Psoas muscle (tissue), 8 donors: ENCODE measurements at places on chromosomes 12 and 14. TPM values are rescaled to one million over a fixed set of nuclear protein-coding genes. Genes with fewer than 3 reads are reported as not detected.

GRCh38 chr14:35365130-35366055, 39.2 kb downstream of the NFKBIA start:
- DNase-seq: peak; percentile 75
- peak overlapping the region; percentile 62 for H3K27ac ChIP-seq
- H3K27me3 ChIP-seq: no peaks in the 10 kb centered on the region
- no peaks in the 10 kb centered on the region for H3K36me3 ChIP-seq

Gene GPR68
- 0.08 TPM for total RNA-seq

Gene C14orf180
- total RNA-seq: 0.34 TPM

Gene PLA2G1B
- total RNA-seq: not detected

Gene MEG3
- 21.8 TPM for total RNA-seq

DNA sequence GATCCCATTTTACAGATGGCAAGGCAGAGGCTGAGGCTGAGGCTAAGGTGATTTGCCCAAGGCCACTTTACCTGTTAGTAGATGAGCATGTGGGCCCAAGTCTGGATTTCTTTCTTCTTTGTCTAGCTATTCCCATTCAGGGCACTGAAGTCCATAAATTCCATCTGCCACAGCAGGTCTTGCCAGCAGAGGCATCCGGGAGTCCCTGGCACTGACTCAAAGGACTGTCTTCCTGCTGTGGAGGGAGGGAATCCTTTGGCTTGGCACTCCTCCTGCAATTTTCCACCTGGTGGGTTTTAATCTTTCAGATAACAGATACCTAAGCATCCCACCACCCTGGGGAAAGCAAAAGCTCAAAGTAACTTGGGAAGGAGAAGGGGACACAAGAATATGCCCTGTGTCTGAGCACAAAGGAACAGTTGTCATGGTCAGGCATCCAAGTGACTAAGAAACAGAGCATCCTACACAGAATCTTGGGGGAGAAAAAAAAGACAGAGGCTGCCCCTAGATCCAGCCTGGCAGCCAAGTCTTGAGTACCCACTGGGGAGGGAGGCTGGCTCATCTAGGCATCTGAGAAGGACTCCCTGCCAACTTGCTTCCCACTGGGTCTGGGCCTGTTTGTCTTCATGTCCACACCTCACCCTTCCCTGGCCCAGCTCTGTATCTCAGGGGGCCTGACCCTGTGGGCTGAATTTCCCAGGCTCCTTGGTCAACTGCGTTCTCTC, 35.6 kb upstream of the CMKLR1 start:
- no peaks in the 10 kb centered on the region for H3K27me3 ChIP-seq
- no peak overlapping the region for H3K4me3 ChIP-seq
- no peaks in the 10 kb centered on the region for H3K36me3 ChIP-seq
- H3K27ac ChIP-seq: no peak overlapping the region
- no peaks in the 10 kb centered on the region for H3K4me1 ChIP-seq
- DNase-seq: no peak

- H3K27me3 ChIP-seq: no peaks in the 10 kb centered on the region
- H3K4me3 ChIP-seq: no peak overlapping the region
- H3K27ac ChIP-seq: no peak overlapping the region
- no peaks in the 10 kb centered on the region for H3K36me3 ChIP-seq
Measured at GRCh38 chr12:58416236-58416635, 474.9 kb downstream of the ATP23 start.

DNA sequence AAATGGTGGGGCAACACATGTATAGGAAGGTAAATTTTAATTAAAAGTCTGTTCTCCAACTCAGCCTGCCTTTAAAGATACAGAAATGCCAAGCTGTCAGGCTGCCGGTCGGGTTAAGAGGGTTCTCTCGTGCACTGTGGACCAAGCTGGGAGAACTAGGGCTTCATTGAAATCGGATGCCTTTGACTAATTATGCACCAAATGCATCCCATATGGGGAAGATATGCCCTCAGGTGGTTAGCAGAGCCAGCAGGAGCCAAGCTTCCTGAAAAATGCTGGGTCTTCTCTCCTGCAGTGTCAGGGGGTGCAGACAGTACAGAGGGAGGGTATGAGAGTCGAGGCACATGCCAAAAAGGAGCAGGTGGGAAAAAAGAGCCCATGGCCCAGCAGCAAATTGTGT, 236.1 kb downstream of the CACNA1C start:
- H3K27me3 ChIP-seq: no peaks in the 10 kb centered on the region
- no peak for DNase-seq
- no peaks in the 10 kb centered on the region for H3K4me1 ChIP-seq
- no peak overlapping the region for H3K27ac ChIP-seq
- no peak overlapping the region for H3K4me3 ChIP-seq

DNA sequence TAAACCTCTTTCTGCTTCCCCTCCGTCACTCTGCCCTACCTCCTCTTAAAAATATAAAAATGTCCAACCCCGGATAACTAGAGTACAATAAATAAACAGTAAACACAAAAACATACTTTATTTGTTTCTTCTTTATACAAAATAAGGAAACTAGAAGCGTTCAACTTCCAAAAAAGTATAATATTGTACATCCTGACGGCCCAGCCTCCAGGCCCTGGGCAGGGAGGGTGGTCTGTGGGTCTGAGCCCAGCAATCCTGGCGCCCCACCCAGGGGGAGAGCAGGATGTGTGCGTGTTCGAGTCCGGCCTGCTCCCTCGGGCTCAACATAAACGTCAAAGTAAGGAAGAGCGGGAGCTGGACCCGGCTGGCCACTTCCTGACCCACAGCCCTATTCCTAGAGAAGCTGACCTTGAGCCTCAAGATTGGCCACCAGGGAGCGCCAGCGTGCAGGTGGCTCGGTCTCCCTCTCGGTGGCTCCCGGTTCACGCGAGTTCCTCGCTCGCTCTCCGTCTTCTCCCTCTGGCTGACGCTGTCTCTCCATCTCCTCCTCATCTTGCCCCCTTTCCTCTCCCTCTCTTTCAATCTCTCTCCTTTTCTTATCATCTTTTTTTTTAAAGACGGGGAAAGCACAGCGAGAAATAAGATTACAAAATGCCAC, 9.4 kb downstream of the LHX5 start:
- H3K36me3 ChIP-seq: no peaks in the 10 kb centered on the region
- H3K4me3 ChIP-seq: peak overlapping the region; percentile 41
- DNase-seq: peak; percentile 86
- H3K27me3 ChIP-seq: peaks cover 2% of the 10 kb centered on the region
- peaks cover 17% of the 10 kb centered on the region for H3K4me1 ChIP-seq
- H3K27ac ChIP-seq: no peak overlapping the region

Gene NID2
- 12.9 TPM for total RNA-seq

Gene RNF34
- total RNA-seq: 51.2 TPM

DNA sequence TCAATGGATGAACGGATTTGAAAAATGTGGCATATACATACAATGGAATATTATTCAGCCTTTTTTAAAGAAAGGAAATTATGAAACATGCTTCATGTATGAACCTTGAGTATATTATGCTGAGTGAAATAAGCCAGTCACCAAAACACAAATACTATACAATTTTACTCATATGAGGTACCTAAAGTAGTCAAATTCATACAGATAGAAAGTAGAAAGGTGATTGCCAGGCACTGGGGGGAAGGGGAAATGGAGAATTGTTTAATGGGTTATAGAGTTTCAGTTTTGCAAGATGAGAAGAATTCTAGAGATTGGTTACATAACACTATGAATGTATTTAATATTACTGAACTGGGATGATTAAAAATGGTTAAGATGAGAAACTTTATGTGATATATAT, 171.4 kb downstream of the TMTC3 start:
- H3K36me3 ChIP-seq: no peaks in the 10 kb centered on the region
- no peak overlapping the region for H3K27ac ChIP-seq
- H3K4me3 ChIP-seq: no peak overlapping the region
- H3K27me3 ChIP-seq: no peaks in the 10 kb centered on the region
- no peak for DNase-seq
- H3K4me1 ChIP-seq: no peaks in the 10 kb centered on the region

DNA sequence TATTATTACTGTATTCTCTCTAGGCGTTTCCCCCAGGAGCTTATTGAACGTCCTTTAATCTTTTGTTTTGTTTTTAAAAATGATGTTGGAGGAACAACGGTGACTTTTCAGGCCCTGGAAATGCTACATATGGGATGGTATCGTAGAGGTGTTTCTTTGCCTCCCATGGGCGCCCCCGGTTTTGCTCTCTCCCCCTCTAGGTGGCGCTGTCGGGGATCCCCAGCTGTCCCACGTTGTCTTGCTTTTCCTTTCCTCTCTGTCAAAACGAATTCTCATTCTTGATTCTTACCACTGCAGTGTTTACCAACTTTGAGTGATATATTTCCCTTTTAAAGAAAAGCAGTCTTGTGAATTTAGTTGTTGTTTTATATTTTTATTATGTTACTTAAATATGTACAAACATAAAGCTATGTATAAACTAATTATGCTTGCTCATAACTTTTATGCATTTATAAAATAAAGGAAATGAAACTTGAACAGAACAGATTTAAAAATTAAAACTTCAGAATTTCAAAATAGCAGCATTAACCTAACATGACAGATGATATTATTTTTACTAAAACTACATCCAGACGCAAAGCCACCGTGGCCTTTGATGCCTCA, 171.9 kb downstream of the RGS6 start:
- no peak for DNase-seq
- H3K36me3 ChIP-seq: no peaks in the 10 kb centered on the region
- H3K27me3 ChIP-seq: no peaks in the 10 kb centered on the region
- H3K4me1 ChIP-seq: no peaks in the 10 kb centered on the region

Gene SLC8A3
- total RNA-seq: 18.0 TPM

Gene SPIC
- total RNA-seq: not detected

DNA sequence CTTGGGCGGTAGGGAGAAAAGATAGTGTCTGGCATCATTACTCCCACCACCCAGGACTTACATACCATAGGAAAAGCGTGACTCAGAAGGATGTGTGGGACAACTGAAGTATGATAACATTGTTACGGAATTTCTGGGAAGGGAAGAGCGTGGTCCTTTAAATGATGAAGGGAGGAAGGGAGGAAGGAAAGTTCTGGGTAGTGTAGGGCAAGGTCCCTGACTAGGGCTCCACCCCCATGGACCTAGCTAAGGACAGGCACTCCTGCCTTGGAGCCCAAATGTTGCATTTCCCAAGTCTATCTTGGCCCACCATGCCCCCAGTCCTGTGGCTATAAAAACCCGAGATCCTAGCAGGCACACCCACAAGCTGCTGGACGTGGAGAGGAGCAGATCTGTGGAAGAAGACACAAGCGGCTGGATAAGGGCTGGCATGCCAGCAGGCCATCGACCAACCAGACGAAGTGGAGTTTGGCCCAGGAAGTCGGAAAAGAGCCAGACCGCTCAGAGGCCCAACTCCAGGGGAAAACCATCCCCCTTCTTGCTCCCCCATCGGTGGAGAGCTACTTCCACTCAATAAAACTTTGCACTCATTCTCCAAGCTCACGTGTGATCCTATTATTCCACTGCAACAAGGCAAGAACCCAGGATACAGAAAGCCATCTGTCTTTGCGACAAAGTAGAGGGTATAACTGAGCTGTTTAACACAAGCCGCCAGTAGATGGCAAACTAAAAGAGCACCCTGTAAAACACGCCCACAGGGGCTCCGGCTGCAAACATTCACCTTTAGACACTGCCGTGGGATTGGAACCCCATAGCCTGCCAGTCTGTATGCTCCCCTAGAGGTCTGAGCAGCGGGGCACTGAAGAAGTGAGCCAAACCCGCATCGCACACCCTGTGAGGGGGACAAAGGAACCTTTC, 23.0 kb upstream of the RAB21 start:
- no peaks in the 10 kb centered on the region for H3K36me3 ChIP-seq
- DNase-seq: no peak
- no peaks in the 10 kb centered on the region for H3K4me1 ChIP-seq
- no peaks in the 10 kb centered on the region for H3K27me3 ChIP-seq
- no peak overlapping the region for H3K27ac ChIP-seq
- no peak overlapping the region for H3K4me3 ChIP-seq

Gene SLC17A8
- total RNA-seq: not detected

Gene AMHR2
- total RNA-seq: 0.92 TPM

DNA sequence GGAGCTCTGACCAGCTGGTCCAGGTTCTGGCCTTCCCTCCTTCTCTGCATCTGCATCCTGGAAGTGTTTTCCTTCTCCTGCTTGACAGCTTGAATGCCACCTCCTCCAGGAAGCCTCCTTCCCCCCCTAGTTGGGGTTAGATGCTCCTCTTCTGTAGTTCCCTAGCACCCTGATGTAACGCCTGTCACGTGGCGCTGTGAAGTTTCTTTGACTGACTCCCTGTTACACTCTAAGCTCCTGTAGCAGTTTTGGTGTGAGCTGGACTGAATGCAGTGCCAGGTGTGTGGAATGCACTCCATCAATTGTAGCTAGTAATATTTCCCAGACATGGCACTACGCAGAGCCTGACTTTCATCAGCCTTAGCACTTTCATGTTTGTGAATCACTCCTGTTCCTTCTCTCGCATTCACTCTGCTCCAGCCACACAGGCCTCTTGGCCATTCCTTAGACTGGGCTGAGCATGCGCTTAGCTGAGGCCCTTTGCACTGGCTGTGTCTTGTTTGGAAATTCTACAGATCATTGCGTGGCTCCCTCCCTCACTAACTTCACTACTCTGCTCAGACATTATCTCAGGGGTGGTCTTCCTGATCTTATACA, 2.1 kb upstream of the FAIM2 start:
- DNase-seq: no peak
- no peaks in the 10 kb centered on the region for H3K36me3 ChIP-seq
- no peak overlapping the region for H3K27ac ChIP-seq
- no peaks in the 10 kb centered on the region for H3K4me1 ChIP-seq
- peaks cover 31% of the 10 kb centered on the region for H3K27me3 ChIP-seq
- H3K4me3 ChIP-seq: no peak overlapping the region
